ENCODE measurements at places on chromosomes 4 and X.

GRCh38 chrX:47648376-47648775, 2.0 kb downstream of the ELK1 start:
- DNase-seq: no peak

DNA sequence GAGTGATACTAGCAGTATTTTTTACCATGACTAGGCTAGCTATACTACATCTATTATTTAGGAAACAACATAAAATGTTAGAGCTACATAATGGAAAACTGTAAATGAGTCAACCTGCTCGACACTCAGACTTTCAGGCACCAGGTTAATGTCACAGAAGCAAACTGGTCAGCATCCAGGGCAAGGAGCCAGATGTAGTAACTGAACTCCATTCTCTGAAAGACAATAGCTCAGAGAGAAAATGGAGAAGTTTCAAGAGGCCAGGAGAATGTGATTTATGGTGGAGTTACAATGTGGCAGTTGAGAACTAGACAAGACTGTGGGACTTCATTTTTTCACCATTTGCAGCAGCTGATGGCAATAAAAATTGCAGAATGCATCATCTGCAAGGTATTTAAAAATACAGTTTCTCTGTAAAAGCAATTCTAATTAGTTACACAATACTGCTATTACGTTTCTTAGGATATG, 342.7 kb upstream of the PABPC4L start:
- peak; percentile 60 for DNase-seq

DNA sequence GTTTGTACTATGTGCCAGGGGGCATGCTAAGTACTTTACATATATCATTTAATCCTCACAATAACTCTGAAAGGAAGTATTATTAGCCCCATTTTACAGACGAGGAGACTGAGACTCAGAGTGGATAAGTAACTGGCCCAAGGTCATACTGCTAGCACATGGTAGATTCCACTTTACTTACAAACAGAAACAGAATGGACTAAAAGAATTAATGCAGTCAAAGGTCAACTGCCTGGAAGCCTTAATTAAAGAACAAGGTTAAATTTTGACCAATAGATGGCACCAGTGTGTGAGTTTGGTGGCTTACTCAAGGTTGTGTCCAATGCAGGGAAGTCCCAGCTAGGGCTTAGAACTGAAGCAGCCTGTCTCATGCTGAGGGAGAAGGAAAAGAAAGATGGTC, 4.7 kb downstream of the RIPPLY1 start:
- no peak for DNase-seq

DNA sequence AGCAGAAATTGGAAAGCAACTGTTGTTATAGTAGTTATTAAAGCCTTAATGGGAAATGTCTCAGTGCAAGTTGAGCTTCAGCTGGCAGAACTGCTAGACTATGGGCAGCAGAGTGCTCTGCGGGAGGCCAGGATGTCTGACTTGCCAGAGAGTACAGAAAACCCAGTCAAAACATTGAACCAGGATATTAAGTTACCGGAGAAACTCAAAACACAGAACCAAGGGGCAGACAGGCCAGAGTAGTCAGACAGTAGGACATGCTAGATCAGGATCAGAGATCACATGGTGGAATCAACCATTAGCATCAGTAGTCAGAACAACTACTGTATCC, 72.9 kb upstream of the TNIP3 start:
- DNase-seq: no peak

- no peak for DNase-seq
These were observed 95.1 kb downstream of the RASL11B start for GRCh38 chr4:52957220-52957686.

DNA sequence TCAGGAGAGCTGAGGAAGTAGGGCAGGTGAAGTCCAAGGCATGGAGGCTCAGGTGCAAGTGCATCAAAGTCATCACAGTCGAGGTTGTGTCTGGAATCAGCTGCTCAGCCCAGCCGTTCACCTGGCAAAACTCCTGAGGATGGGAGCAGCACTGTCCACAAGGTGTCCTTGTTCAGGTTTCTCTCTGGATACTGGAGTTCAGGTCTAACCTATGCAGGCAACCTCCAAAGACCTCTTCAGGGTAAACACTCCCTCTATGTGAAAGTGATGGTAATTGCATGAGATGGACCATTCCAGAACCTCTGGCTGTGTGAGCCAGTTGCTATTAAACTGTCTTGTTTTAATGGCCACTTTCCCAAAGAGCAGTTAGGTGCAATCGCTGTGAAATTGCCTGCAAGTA, 120.2 kb upstream of the PSAPL1 start:
- no peak for DNase-seq

DNA sequence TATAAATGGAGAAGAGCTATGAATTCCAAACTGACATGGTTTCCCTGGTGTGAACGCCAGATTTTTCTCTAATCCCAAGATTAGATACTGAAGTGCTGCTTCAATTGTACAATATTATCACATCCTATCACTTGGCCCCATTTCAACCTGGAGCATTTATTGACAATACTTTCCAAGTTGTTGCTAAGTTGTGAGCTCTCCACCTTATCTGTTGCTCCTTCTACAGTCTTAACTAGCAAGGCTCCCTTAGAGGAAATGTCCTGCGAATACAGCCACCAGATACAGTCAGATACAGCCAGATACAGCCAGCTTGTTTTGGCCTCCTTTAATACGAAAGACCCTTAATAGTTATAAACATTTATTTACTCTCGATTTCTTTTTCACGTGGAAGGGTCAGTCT, 466.3 kb upstream of the FAM241A start:
- DNase-seq: no peak

GRCh38 chr4:155073852-155074251, 134.6 kb upstream of the NPY2R start:
- no peak for DNase-seq

GRCh38 chr4:7101692-7102515, 34.0 kb upstream of the GRPEL1 start:
- DNase-seq: peak; percentile 12

DNA sequence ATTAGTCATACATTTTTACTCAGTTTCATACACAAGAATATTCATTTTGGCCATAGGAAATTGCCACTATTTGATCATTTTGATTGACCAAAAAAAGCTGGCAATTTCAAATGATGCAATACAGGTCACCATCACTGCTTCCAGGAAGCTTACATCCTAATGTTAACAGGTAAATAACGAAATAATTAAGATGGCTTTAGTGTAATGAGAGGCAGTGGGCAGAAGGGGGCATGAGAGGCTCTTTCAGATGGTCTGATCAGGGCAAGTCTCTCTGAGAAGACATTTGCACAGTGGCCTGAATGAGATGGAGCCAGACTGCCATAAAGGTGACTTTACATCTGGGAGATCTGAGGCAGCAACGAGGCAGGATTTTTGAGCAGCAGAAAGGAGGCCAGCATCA, 170.7 kb downstream of the SLIT2 start:
- DNase-seq: no peak

DNA sequence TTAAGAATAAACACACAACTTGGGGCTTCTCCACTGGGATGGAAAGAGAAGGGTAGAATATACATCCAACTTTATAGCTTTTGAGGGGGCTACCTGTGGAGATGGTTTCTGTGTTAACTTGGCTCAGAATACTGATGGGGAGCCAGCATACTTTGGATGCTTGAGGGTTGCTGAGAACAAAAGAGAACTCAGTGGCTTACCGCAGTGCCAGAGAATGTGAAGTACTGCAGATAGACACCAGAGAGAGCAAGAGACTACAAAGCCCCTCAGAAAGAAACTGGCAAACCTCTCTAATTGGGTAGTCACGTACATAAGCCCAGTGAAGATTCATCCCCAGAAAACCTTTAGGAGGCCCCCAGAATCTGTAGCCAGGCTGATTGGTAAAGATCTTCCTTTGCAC, 214.4 kb downstream of the DCHS2 start:
- DNase-seq: no peak

DNA sequence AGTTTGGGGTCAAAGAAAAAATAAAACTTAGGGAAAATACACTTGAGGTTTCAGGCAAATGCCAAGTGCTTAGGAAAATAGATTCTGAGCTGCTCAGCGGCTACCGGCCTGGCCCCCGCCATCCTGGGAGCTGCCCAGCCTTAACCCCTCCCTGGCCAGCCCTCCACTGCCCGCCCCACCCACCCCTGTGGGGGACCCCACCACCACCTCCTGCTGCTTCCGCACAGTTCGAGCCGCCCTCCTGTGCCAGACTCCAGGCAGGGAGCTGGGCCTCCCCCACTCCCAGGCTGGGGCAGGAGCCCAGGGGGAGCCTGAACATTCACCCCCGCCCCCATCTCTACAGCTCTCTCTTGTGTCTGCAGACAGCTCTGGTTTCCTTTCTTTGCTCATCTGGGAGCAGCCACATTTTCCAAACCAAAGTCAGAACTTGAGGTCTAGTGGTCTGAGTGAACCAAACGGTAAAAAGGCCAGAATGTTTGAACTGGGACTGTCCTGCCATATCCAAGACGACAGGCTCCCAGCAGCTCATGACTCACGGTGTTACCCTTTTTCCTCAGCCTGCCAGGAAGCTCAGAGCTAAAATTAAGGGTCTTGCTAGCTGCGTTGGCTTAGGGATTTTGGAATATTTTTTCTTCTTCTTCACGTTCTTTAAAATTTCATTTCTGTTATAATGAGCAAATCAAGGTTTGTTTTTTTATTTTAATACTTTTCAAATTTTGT, 4.7 kb upstream of the FGFR3 start:
- no peak for DNase-seq

DNA sequence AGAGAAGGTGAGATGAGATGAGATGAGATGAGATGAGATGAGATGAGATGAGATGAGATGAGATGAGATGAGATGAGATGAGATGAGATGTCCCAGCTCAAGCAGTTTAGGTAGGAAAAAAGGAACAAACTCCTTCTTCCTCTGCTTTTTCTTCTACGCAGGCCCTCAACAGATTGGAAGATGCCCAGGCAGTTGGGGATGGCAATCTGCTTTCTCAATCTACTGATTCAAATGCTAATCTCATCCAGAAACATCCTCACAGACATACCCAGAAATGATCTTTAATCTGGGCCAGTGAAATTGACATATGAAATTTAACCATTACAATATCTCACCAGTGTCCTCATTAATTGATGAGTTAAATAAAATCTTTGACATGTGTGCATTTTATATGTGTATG, 370.3 kb upstream of the SLC7A11 start:
- no peak for DNase-seq

DNA sequence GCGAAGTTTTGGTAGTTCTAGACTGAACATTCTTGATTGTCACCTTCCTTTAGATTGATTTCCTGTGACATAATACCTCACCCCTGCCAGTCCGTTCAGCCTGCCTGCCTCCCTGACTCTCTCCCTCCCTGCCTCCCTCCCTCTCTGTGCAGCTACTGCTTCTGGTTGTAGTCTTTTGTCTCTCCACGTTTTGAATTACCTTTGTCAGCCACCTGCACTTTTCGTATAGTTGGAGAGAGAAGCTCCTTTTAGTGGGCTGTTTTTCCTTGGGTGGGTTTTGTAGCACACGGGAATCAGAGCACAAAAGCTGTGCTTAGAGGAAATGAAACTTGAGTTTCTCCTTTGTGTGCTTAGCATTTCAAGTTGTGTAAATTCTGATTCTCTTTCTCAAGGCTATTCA, 32.6 kb upstream of the MSMO1 start:
- DNase-seq: no peak

- DNase-seq: no peak
These were observed 9.3 kb upstream of the DCK start for GRCh38 chr4:70984106-70984505.

DNA sequence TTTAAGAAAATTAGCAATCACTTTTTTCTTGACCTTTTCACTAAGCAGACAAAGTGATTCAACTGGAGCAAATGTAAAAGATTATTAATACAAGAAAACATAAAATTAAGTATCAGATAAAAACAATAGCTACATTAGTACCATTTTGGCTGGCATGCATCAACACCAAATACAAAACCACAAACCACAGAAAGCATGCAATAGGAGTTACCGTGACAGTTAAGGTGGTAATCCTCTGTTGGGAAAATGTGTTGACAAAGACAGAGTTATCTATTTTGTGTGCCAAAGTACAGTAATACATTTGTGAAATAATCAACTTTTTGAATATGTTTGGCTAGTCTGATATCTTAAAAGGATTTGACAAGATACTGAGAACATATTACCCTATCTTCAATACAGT, 89.8 kb upstream of the ETNPPL start:
- DNase-seq: no peak

- DNase-seq: no peak
These were observed 1827.0 kb downstream of the C4orf33 start for GRCh38 chr4:130922955-130923354.

- no peak for DNase-seq
These were observed 115.8 kb upstream of the SHISA3 start for GRCh38 chr4:42281324-42282020.

GRCh38 chr4:188246488-188246887, 107.2 kb downstream of the TRIML1 start:
- no peak for DNase-seq

DNA sequence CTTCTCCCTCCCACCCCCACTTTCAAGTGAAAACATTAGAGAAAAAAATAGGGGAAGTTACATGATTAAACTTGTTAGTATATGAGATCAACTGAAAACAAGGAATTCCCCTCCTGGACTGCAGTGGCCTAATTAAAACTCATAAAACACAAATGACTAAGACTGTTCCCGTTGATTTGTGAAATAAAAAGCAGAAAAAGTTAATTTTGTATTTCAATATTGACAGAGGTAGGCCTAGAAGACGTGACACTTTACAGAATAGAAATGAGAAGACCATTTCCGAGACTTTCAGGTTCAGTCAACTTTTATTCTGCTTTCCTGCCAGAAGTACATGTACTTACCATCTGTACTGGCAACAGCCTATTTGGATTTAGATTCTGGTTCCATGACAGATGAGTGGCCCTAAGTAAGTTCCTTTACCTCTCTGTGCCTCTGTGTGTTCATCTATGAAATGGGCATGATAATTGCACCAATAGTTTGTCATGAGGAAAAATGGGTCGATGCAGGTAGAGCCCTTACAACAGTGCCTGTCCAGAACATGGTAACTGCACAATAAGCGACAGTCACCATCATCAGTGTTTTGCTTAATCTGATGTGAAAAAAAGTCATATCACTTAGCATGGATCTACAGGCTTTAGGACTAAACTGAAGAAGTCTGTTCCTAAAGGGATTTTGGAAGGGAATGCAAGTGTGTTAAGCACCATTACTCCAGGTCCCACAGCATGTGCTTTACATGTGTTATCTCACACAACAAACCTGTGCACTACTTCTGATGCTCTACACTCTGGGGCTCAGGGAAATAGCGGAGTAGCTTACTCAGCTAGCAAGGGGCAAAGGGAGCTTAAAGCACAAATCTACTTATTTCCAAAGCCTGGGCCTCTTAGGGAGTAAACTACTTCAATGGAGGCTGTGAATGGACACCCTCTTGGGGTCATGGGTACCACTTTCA, 562.3 kb upstream of the DIPK2B start:
- DNase-seq: no peak

- DNase-seq: no peak
These were observed 154.4 kb downstream of the PTTG2 start for GRCh38 chr4:38114386-38115150.

DNA sequence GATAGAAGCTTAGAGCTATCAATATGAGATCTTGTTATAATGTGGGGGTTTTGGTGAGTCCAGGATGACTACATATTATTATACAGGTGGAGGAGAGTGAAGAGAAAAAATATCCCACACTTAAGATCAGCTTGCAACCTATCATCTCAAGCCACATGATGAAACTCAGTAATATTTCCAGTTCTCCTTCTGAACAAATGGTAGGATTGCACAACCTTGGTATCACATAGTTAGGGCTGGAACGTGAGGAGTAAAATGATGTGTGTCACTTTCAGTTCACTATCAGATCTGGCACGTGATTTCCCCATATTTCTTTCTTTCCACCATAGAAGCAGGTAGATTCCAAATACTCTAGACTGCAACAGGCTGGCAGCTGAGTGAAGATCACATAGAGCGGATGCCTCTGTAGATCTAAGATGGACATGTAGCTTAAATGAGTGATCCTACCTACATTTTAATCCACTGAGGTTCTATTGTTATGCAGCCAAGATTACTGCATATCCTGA, 150.6 kb upstream of the ANKRD50 start:
- no peak for DNase-seq

Measured in fibroblast of skin of left biceps (primary cell).